HepG2 (cell line): ENCODE measurements at places on chromosomes 6 and 20. TPM values are rescaled to one million over a fixed set of nuclear protein-coding genes. Genes with fewer than 3 reads are reported as not detected.

- no peak for DNase-seq
- H3K27me3 ChIP-seq = no peaks in the 10 kb centered on the region
- H3K4me3 ChIP-seq = no peak overlapping the region
These were observed 113.9 kb downstream of the PRDM1 start for GRCh38 chr6:106199998-106200397.

MYLK2 gene
- total RNA-seq = 0.27 TPM in 1 of 2 replicates, not detected in the other

DNA sequence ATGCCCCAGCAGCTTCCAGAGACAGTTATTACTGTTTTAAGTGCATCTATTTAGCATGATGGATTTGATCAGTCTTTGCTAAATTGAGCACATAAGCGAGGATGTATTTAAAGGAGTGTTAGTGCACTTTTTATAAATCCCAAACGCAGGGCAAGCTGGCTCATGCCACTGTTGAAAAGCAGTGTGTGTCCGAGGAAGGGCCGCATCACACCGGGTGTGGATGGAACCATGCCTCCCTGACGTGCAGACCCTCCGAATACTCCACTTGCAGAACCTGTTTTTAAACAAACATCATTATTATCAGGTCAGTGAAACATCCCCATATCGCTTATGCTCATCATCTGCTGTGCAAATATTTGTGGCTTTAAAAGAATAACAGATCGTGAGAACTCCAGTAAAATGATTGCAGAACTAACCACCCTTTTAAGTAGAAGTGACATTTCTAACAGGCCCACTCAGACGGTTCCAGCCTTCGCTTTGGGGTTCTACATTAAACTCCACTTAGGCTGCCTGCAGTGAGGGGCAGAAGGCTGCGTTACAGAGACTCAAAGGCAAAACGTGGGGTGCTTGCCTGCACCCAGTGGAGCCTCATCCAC is 190.1 kb downstream of the CDH4 start:
- peaks cover 48% of the 10 kb centered on the region; the same call in 2 of the 3 replicates for H3K27me3 ChIP-seq
- no peak overlapping the region for H3K4me3 ChIP-seq
- H3K4me1 ChIP-seq = no peaks in the 10 kb centered on the region
- DNase-seq = no peak

DNA sequence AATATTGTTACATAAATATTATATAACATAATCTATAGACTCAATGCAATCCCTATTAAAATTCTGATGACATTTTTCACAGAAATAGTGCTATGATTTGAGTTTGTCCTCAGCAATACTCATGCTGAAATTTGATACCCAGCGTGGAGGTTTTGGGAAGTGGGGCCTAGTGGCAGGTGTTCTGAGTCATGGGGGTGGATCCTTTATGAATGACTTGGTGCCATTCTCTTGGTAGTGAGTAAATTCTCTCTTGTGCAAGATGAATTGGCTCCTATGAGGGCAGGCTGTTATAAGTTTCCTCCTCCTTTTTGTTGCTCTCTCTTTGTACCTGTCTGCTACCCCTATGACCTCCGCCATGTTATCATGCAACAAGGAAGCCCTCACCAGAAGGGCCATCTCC is 65.8 kb downstream of the SHPRH start:
- peaks cover under 1% of the 10 kb centered on the region for H3K4me1 ChIP-seq
- no peaks in the 10 kb centered on the region for H3K27me3 ChIP-seq
- DNase-seq = no peak
- H3K36me3 ChIP-seq = peaks cover 15% of the 10 kb centered on the region

DNA sequence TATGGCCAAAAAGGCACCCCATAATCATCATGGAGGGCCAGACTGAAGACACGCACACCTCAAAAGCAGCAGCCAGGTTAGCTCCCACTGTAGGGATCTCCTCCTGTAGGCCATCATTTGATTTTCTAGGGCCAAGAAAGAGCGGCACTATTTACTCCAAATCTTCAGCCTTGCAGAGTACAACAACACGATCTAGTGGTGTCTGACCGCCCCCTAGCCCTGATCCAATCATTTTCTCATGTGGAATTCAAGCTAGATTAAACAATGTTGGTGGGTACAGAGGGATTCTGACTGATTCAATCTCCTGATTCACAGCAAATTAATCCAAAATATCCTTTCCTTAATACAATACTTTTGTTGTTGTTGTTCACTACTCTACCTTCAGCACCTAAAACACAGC is 12.5 kb downstream of the GNAS-AS1 start:
- H3K4me1 ChIP-seq = no peaks in the 10 kb centered on the region
- no peak overlapping the region for H3K4me3 ChIP-seq
- no peak overlapping the region for H3K27ac ChIP-seq
- no peaks in the 10 kb centered on the region for H3K36me3 ChIP-seq
- no peak for DNase-seq

DNA sequence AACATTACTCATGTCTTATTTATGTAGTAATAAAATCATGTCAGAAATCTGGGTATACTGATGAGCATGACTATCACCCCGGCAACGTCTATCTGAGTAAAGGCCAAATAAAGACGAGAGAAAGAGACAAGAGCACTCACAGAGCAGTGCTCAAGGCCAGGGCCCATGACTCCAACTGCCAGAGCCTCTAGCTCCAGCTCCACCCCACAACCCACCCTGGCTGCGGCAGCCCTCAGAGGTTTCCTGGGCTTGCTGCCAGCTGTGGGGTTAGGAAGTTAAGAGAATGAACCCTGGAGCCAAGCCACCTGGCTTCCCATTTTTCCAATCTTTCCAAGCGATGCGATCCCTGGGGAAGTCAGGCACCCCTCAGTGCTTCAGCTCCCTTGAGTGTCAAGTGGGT is 92.0 kb upstream of the PAX1 start:
- no peak overlapping the region for H3K4me3 ChIP-seq
- H3K36me3 ChIP-seq = no peaks in the 10 kb centered on the region
- peaks cover 8% of the 10 kb centered on the region for H3K27me3 ChIP-seq
- no peaks in the 10 kb centered on the region for H3K4me1 ChIP-seq
- no peak overlapping the region for H3K27ac ChIP-seq

- no peak for DNase-seq
- H3K27ac ChIP-seq = no peak overlapping the region
- H3K27me3 ChIP-seq = peaks cover 32% of the 10 kb centered on the region
These were observed 233.5 kb downstream of the TAF4 start for GRCh38 chr20:61832181-61832580.

GRCh38 chr20:51387125-51387875 is 155.2 kb downstream of the NFATC2 start:
- no peak for DNase-seq
- no peaks in the 10 kb centered on the region for H3K27me3 ChIP-seq
- no peak overlapping the region for H3K4me3 ChIP-seq
- H3K36me3 ChIP-seq = peaks cover 7% of the 10 kb centered on the region
- no peaks in the 10 kb centered on the region for H3K4me1 ChIP-seq

GRCh38 chr6:79872986-79873385 is 74.4 kb downstream of the ELOVL4 start:
- no peak overlapping the region for H3K4me3 ChIP-seq
- DNase-seq = no peak
- H3K27ac ChIP-seq = no peak overlapping the region
- H3K36me3 ChIP-seq = no peaks in the 10 kb centered on the region
- H3K27me3 ChIP-seq = no peaks in the 10 kb centered on the region

SSTR4 gene
- not detected in 2 replicates for total RNA-seq

DUSP15 gene
- total RNA-seq = 0.18 and 0.93 TPM in 2 replicates

DNA sequence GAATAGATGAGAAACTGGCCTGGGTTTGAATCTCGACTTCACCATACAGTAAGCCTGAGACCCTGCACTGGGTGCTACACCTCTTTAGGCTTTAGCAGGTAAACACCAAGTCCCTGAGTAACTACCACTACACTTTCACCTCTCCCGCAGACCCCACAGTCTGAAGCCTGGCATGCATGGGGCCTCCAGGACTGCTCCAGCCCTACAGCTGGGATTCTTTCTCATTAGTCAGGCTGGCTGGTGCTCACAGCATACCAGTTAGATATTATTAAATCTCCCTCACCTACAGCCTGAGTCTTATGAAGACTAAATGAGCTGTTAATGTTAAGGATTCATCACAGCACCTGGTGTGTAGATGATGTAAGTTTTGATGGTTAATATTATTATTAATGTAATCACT is 388.7 kb downstream of the ARHGAP18 start:
- no peak overlapping the region for H3K27ac ChIP-seq

DNA sequence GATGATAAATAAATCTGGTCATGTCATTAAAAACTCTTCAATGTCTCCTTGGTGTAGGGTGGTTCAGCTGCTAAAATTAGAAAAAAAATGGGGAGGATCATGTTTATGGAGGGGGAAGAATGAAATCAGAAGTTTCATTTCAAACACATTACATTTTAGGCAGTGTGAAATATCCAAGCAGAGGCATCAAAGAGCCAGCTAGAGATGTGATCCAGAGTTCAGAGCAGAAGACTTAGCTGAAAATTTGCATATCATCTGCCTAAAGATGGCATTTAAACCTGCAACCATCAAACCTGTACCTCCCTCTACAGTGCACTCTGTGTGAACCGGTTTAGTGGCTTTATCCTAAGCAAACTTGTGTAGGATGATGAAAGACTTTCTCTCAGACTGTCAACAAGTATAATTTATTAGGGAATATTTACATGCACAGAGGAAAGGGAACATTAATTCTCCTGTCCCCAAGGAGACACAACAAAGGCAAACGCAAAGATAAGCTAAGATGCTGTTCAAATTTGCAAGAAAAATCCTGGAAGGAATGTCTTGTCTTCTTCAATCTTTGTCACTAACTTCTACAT is 84.8 kb upstream of the PLEKHG1 start:
- no peaks in the 10 kb centered on the region for H3K4me1 ChIP-seq
- H3K27ac ChIP-seq = no peak overlapping the region

- no peaks in the 10 kb centered on the region for H3K27me3 ChIP-seq
- peaks cover 69% of the 10 kb centered on the region for H3K4me1 ChIP-seq
- no peaks in the 10 kb centered on the region for H3K36me3 ChIP-seq
- DNase-seq = no peak
- H3K27ac ChIP-seq = peak overlapping the region; percentile 39
- H3K4me3 ChIP-seq = peak overlapping the region; percentile 72
These were observed 485 bp downstream of the ADISSP start for GRCh38 chr20:3767110-3767426.

- peaks cover 64% of the 10 kb centered on the region for H3K4me1 ChIP-seq
- H3K27me3 ChIP-seq = no peaks in the 10 kb centered on the region
- no peak for DNase-seq
- no peak overlapping the region for H3K4me3 ChIP-seq
- no peaks in the 10 kb centered on the region for H3K36me3 ChIP-seq
- H3K27ac ChIP-seq = no peak overlapping the region
These were observed 189.1 kb upstream of the ZNF217 start for GRCh38 chr20:53782612-53783246.
